ENCODE measurements at places on chromosomes 6 and 20. TPM values are rescaled to one million over a fixed set of nuclear protein-coding genes. Genes with fewer than 3 reads are reported as not detected.
A peak's percentile ranks its signal among the peaks of the same experiment; 100 is the strongest.

- H3K27ac ChIP-seq: peak overlapping the region; percentile 99
- peak overlapping the region; percentile 88 for H3K4me3 ChIP-seq
- no peaks in the 10 kb centered on the region for H3K36me3 ChIP-seq
- DNase-seq: no peak
- no peaks in the 10 kb centered on the region for H3K4me1 ChIP-seq
Observed at GRCh38 chr6:63574554-63574900, 2.2 kb downstream of the LOC128125822 start.

- no peak overlapping the region for H3K27ac ChIP-seq
- H3K4me3 ChIP-seq: no peak overlapping the region
Observed at GRCh38 chr20:54139188-54139587, 34.6 kb downstream of the CYP24A1 start.

DNA sequence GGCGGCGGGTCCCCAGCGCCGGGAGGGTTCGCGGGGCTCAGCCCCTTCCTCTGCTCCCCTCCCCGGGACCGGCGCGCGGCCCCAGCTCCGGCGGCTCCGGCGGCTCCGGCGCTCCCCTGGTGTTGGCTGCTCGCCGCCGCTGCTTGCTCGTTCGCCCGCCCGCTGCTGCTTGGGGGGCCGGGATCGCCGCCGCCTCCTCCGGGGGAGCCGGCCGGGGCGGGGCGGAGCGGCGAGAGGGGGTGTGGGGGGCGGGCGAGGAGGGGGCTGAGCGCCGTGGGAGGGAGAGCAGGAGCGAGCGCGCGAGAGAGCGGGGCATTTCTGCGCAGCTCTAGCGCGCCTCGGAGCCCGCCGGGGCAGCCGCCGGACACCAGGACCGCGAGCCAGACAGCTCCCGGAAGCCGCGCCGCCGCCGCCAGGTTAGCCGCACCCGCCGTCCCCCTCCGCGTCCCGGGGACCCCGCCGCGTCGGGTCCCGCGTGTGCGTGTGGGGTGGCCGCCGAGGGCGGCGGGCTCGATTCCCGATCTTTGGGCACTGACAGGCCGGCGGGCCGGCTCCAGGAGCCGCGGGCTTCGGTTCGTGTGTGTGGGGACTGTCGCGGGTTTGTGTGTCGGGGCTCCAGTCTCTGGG is 62.0 kb upstream of the EPB41L1 start:
- peak overlapping the region; percentile 32 for H3K27ac ChIP-seq
- peak; percentile 74 for DNase-seq
- peak overlapping the region; percentile 59 for H3K4me3 ChIP-seq
- no peaks in the 10 kb centered on the region for H3K27me3 ChIP-seq

- H3K27me3 ChIP-seq: no peaks in the 10 kb centered on the region
- H3K4me1 ChIP-seq: no peaks in the 10 kb centered on the region
- H3K4me3 ChIP-seq: no peak overlapping the region
- no peaks in the 10 kb centered on the region for H3K36me3 ChIP-seq
- H3K27ac ChIP-seq: no peak overlapping the region
Observed at GRCh38 chr6:113306552-113307145, 550.5 kb upstream of the MARCKS start.

GRCh38 chr6:33377171-33377570 is 14.5 kb upstream of the KIFC1 start:
- no peak overlapping the region for H3K4me3 ChIP-seq
- no peaks in the 10 kb centered on the region for H3K36me3 ChIP-seq
- no peak for DNase-seq
- H3K27ac ChIP-seq: no peak overlapping the region
- H3K27me3 ChIP-seq: no peaks in the 10 kb centered on the region
- H3K4me1 ChIP-seq: no peaks in the 10 kb centered on the region

GRCh38 chr6:52596371-52597028 is 19.6 kb upstream of the TRAM2 start:
- H3K36me3 ChIP-seq: no peaks in the 10 kb centered on the region
- no peaks in the 10 kb centered on the region for H3K4me1 ChIP-seq
- no peaks in the 10 kb centered on the region for H3K27me3 ChIP-seq

DNA sequence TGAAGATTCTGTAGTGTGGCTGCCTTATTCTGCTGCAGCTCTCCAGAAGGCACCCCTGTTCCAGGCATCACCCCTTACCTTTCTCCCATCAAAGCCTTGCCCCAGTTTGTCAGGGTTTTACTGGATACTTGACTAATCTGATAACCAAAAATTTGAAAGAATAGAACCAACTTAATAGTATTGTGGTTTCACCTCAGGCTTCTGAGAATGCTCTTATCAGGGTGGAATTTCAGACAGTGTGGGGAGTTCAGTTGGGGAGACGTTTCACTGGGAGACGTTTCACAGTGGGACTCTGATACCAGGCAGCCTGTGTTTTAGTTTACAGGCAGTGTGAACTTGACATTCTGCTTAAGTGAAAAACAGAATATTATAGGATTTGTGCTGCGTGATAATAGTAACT is 50.5 kb downstream of the SCAND1 start:
- DNase-seq: no peak
- H3K4me3 ChIP-seq: no peak overlapping the region
- H3K36me3 ChIP-seq: peaks cover 10% of the 10 kb centered on the region
- H3K27ac ChIP-seq: no peak overlapping the region
- H3K4me1 ChIP-seq: no peaks in the 10 kb centered on the region

DNA sequence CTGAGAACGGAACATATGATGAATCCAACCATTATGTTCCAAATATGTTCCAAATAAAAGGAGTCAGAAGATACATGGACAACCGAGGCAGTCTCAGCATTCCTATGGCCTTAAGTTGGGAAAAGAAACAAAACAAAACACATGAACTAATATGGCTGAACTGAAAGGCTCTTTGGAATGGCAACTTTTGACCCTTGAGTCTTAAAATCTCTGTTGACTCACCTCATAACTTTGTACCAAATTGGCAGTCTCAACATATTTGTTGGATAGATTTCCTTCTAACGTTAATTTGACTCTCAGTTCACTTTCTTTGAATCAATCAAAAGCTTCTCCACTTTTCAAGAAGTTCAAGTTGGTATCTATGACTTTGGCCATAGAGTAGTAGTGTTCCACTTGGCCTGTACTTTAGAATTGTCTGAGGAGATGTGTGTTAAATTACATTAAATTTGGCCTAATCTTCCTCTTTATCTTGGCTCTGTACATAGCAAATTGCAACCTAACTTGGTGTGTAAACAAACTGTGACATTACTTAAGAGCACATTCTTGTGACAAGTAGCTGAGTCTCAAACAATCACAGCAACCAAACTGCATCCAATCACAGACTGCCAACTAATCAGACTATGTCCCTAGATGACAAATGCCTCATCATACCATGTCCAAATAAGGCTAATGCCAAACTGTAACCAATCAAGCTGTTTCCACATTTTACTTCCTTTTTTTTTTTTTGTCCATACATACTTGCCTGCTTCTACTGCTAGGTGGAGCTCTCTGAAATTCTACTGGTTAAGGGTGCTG is 208.8 kb downstream of the BMP2 start:
- no peak overlapping the region for H3K27ac ChIP-seq
- H3K36me3 ChIP-seq: no peaks in the 10 kb centered on the region
- no peaks in the 10 kb centered on the region for H3K27me3 ChIP-seq
- no peak for DNase-seq
- H3K4me1 ChIP-seq: no peaks in the 10 kb centered on the region

- no peak for DNase-seq
- H3K27me3 ChIP-seq: no peaks in the 10 kb centered on the region
Observed at GRCh38 chr20:3740615-3741301, 8.3 kb downstream of the HSPA12B start.

DNA sequence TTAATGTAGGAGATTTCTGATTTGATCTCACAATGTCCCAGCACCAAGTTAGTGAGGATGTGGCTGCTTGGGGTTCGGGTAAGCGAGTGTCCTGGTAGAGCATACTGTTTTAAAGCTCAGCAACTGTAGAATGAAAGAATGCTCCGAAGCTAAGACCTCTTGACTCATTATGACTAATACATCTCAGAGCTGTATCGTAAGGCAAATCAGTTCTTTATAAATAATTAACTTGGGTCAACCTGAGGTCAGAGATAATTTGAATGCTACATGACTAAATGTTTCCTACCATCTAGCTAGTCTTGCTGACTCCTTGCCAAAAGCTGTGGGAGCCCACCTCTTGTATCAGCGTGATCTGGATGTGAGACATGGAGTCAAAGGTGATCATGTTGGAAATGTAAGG is 128.8 kb upstream of the PDE7B start:
- no peak overlapping the region for H3K4me3 ChIP-seq
- DNase-seq: no peak
- H3K27me3 ChIP-seq: no peaks in the 10 kb centered on the region
- no peak overlapping the region for H3K27ac ChIP-seq
- no peaks in the 10 kb centered on the region for H3K4me1 ChIP-seq

- no peaks in the 10 kb centered on the region for H3K36me3 ChIP-seq
- no peaks in the 10 kb centered on the region for H3K4me1 ChIP-seq
- no peaks in the 10 kb centered on the region for H3K27me3 ChIP-seq
Observed at GRCh38 chr6:35224720-35225119, 11.0 kb downstream of the SCUBE3 start.

DNA sequence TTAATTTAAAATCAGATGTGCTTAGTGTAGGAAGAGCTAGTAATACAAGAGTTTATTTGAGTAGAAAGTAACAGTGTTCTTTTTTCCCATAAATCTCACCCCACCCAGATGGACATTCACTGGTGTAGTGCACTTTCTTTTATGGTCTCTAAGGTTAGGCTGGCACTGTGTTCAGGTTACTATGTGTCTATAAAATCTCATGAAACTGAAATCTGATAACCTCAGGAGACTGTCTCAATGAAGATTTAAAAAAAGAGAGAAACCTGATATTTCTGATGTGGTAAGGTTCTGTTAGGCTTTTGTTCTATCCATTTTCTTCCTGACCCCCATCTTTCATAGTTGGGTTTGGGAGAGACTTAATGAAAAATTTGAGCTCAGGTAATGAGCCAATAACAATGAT is 101.2 kb upstream of the CLVS2 start:
- DNase-seq: no peak
- H3K4me3 ChIP-seq: no peak overlapping the region
- no peaks in the 10 kb centered on the region for H3K27me3 ChIP-seq
- H3K36me3 ChIP-seq: no peaks in the 10 kb centered on the region
- no peaks in the 10 kb centered on the region for H3K4me1 ChIP-seq

DNA sequence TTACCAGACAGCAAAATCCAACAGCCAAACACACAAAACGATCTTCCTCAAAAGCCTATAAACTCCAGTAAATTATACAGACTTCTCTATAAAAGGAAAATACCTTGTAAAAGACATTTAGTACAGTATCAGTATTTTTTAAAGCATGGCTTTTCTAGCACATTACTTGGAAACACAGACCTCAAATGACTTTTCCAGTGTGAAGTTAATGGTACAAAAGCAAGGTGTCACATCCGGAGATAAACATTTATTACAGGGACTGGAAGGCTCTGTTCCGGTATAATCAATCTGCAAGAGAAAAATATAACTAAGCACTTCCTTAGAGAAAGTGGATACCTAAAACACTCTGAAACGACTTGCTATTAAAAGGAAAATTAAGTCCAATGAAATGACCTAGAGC is 17.1 kb downstream of the TMEM30A start:
- no peaks in the 10 kb centered on the region for H3K4me1 ChIP-seq
- no peak for DNase-seq
- no peak overlapping the region for H3K4me3 ChIP-seq
- peaks cover 21% of the 10 kb centered on the region for H3K36me3 ChIP-seq

- no peak overlapping the region for H3K27ac ChIP-seq
- H3K36me3 ChIP-seq: no peaks in the 10 kb centered on the region
Observed at GRCh38 chr6:131251590-131252199, 116.4 kb downstream of the AKAP7 start.

- peaks cover 5% of the 10 kb centered on the region for H3K4me1 ChIP-seq
- no peak for DNase-seq
- no peak overlapping the region for H3K4me3 ChIP-seq
- H3K27me3 ChIP-seq: no peaks in the 10 kb centered on the region
- no peak overlapping the region for H3K27ac ChIP-seq
Observed at GRCh38 chr6:110980227-110980626, 1.6 kb upstream of the RPF2 start.

DNA sequence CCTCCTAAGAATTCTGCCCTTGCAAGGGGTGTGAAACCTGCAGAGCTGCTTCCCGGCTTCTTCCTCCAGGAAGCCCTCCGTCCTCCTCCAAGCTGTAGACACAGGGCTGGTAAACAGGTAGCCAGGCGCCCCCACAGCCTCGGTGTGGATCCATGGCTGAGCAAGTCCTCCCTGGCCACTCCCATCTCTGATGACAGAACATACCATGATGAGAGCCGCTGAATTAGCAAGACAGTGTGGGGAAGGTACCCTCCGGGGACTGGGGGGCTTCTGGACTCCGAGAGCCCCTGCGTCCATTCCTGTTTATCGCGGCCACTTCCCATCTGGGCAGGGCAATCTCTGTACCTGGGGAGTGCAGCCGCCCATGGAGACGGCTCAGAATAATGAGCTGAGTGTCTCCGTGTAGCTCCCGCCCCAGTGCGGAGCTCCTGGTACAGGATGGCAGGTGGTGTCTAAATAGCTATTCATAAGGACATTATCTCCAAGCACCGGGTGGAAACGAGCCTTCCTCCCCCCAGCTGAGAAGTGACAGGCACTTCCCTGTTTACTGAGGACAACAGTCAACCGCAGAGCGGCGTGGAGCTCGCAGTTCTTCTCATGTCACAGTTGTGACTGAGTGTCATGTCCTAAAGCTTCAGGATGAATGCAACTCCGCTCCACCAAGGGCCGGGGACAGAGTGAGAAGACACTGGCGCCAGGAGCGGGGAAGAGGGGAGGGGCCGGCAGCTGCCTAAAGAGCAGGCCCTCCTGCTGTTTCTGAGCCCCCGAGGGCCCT is 22.7 kb upstream of the NTSR1 start:
- peak; percentile 77 for DNase-seq
- H3K36me3 ChIP-seq: no peaks in the 10 kb centered on the region
- no peak overlapping the region for H3K27ac ChIP-seq

DNA sequence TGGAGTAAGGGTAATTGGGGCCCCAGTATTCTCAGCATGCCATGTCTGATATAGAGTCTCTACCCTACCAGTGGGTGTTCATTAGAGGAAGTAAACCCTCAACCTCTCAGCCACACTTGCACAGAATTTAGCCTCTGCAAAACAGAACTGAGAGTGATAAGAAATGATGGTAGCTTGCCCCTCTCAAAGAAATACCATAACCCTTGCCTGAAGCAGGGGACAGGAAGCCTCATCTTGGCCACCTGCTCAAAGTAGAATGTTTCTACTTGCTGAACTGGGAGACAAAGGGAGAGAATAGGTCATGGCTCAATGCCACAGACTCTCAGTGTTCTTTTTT is 33.7 kb downstream of the SPTLC3 start:
- H3K36me3 ChIP-seq: no peaks in the 10 kb centered on the region
- no peaks in the 10 kb centered on the region for H3K27me3 ChIP-seq
- H3K27ac ChIP-seq: no peak overlapping the region
- no peaks in the 10 kb centered on the region for H3K4me1 ChIP-seq
- H3K4me3 ChIP-seq: no peak overlapping the region

The PLAGL2 gene
- total RNA-seq: 5.8 TPM

The TREML2 gene
- total RNA-seq: not detected

The CEP250 gene
- 26.1 TPM for total RNA-seq

The SLC35D3 gene
- not detected for total RNA-seq

The NTSR1 gene
- not detected for total RNA-seq

The BACH2 gene
- 5.1 TPM for total RNA-seq

The ID1 gene
- 760 TPM for total RNA-seq

The SOBP gene
- total RNA-seq: 1.6 TPM

The SLC25A27 gene
- total RNA-seq: 27.5 TPM
